Coronary artery (tissue), 2 donors: ENCODE measurements at places on chromosomes 13 and 19.

GRCh38 chr19:10006335-10006708 is 4.0 kb downstream of the COL5A3 start:
- DNase-seq = no peak

- DNase-seq = no peak
Measured at GRCh38 chr13:31444266-31444856, 244.6 kb downstream of the B3GLCT start.

- DNase-seq = no peak
Measured at GRCh38 chr13:31330236-31330635, 130.5 kb downstream of the B3GLCT start.

DNA sequence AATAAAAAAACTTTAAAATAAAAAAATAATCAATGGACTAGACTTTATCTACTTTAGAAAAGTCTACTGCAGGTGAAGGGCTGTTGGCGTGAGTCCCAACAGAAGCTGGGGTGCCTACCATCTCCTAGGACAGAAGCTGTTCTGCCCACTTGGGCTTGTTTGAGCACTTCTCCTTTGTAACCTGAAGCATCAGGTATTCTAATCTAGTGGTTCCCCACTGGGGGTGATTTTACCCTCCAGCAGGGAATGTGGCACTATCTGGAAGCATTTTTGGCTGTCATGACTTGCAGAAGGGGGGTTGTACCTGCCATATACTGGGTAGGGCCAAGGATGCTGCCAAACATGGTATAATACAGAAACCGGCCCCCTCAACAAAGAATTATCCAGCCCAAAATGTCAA is 16.2 kb upstream of the DOCK9 start:
- DNase-seq = no peak

- no peak for DNase-seq
Measured at GRCh38 chr19:49690656-49691242, at the start of gene CPT1C. Gene CPT1C, plus strand, starts transcription at chr19:49691116. Its CDS starts 1,137 bp downstream, at chr19:49692253.

DNA sequence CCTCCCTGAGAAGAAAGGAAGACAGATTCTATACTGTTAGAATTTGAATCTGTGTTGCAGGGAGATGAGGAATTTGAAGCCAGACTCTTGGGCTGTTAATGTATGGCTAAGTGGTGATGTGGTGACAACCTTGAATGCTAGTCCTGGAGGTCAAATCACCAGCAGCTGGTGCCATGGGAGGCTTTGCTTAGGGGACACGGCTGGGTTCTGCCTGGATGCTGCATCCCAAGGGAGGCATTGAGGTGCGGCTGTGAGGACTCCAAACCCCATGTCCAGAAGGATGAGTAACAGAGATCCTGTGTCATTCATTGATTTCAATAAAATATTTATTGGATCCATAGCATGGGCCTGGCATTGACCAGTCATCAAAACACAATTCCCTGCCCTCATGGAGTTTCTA is 42.3 kb downstream of the RFX2 start:
- DNase-seq = peak; percentile 67

GRCh38 chr13:52738719-52739467 is 727 bp downstream of the CNMD start:
- DNase-seq = no peak

DNA sequence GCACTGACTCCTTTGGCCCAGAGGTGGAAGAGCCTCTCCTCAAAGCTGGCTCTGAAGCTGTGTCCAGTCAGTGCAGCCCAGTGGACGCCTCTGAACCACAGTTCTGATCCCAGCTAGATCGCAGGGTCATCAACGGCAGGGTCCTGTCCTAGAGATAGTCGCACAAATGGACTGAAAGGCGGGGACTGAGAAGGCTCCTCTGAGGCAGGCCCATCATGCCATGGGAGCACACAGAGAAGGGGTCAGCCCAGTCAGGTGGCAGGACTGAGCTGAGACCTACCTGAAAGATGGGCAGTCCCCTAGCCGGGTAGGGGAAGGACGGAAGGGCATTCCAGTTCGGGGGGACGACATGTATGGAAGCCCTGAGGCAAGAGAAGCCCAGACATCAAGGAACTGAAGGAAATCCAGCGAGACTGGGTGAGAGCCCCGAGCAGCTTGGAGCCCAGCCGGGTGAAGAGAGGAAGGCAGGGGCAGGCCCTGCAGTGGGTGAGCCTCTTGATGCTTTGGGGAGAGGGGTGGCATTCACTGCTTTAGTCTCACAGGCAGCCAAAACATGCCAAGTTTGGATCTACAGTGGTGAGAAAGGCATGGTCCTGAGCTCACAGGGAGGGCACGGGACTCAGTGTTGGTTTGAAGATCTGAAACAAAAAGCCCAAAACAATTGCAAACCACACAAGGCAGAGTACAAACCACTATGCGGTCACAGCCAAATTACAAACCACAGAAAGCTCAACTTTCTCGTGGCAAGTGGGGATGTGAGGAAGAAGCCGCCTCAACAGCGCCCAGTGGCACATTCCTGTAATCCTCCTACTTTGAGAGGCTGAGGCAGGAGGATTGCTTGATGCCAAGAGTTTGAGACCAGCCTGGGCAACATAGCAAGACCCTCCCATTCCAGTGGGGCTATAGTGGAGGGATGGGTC is 10.0 kb downstream of the CALM3 start:
- DNase-seq = no peak

GRCh38 chr13:51549050-51549449 is 35.2 kb upstream of the WDFY2 start:
- DNase-seq = no peak

DNA sequence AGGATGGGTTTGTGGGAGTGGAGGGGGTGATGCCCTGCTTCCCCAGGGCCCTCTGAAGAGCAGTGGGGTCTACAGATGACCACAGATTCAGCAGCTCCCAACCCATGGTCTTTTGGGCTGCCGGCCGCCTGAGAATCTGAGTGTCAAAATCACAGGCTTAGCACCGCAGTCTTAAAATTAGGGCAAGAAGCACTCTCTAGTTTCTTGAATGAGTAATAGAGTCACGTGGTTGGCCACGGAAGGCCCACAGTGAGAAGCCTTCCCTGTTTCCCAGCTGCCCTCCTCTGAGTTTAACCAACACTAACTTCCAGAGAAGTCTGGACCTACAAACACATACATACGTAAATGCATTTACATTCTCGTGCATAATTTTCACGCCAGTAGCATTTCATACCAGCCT is 5.2 kb downstream of the PRMT1 start:
- DNase-seq = no peak

DNA sequence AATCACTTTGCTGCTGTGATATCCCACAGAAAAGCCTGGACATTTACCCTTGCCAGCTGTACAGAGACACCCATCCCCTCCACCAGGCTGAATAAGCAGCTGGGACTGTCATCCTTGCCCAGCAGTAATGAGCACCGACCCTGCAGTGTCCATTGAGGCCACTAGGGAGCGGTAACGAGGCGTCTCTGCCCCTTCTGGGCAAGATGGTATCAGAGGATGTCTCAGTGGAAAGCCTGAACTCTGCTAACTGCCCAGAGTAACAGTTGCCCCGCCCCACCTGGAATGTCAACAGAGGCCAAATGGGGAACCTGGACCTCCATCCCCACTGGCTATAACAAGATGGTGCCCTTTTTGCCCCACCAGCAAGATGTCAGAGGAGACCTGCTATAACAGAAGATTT is 22.8 kb upstream of the CEACAM20 start:
- DNase-seq = no peak
